ENCODE measurements at places on chromosomes 13 and 19. TPM values are rescaled to one million over a fixed set of nuclear protein-coding genes. Genes with fewer than 3 reads are reported as not detected.

ZNF223 gene
- 2.7 TPM for total RNA-seq

PDS5B gene
- 13.2 TPM for total RNA-seq

ATP13A1 gene
- 37.1 TPM for total RNA-seq

ZNF558 gene
- total RNA-seq, result 5.9 TPM

ICAM1 gene
- total RNA-seq, result 4.1 TPM

MBD3L3 gene
- total RNA-seq, result not detected

PSG11 gene
- total RNA-seq, result not detected

HSPB6 gene
- total RNA-seq, result 0.39 TPM

PTPRH gene
- total RNA-seq, result 4.5 TPM

CYP2S1 gene
- total RNA-seq, result 23.9 TPM

TPTE2 gene
- not detected for total RNA-seq

DMKN gene
- 31.6 TPM for total RNA-seq

VPS36 gene
- 14.2 TPM for total RNA-seq

KCNRG gene
- total RNA-seq, result 0.33 TPM

SIAH3 gene
- not detected for total RNA-seq

SIGLEC7 gene
- not detected for total RNA-seq

ZNF491 gene
- not detected for total RNA-seq

SOX1 gene
- total RNA-seq, result not detected

SLC10A2 gene
- not detected for total RNA-seq

POU2F2 gene
- 0.67 TPM for total RNA-seq

ERCC1 gene
- 178 TPM for total RNA-seq

LILRB3 gene
- 0.30 TPM for total RNA-seq

PSG5 gene
- total RNA-seq, result 0.74 TPM

CHMP2A gene
- total RNA-seq, result 195 TPM

NKPD1 gene
- total RNA-seq, result 0.56 TPM

AKT1S1 gene
- total RNA-seq, result 114 TPM

NLRP4 gene
- not detected for total RNA-seq

RFX1 gene
- 5.1 TPM for total RNA-seq

OR10H1 gene
- not detected for total RNA-seq

FUT1 gene
- 0.11 TPM for total RNA-seq

Data from A549 treated with dexamethasone at 1 μM for 4 hours (cell line).